ENCODE measurements at places on chromosomes 5 and 9.
A peak's percentile ranks its signal among the peaks of the same experiment; 100 is the strongest.

GRCh38 chr9:132059361-132059760, 20.3 kb downstream of the MED27 start:
- no peak for DNase-seq

DNA sequence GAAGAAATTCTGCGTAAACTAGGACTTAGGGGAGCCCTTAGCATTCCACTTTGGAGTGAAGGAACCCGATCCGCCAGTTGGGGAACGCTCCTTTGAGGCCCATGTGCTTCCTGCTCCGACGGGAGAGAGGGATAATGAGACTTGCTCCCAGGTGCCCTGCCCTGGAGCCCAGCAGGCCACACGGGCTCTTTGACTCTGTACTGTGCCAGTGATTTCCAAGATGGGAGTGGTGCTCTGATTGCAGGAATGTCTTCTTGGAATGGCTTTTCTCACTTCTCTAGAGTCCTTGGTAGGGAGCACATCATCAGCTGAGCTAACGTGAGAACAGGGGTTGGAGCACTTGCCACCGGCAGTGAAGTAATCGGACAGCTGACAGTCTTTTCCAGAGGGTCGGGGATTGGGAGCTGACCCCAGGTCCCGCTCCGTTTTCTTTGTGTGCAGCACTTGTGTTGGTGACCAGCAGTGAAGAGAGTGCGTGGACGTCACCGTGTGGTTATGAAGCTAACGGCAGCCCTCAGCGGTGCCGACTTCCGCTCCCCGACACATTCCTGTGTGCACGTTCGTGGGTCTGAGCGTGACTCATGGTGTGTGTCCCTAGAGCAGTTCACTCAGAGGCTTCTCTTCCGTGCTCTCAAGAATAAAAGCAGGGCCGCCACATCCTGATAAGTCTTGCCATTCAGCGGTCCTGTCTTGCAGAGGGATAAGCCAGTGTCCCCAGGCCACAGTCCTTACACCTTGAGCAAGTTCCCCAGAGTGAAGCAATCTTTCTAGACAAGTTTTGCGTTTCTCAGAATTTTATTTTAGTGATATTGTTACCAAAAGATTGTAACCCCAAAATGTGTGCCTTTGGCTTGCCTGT, 25.6 kb downstream of the ABL1 start:
- peak; percentile 87 for DNase-seq

GRCh38 chr9:130977811-130978221, 31.2 kb upstream of the LAMC3 start:
- no peak for DNase-seq

DNA sequence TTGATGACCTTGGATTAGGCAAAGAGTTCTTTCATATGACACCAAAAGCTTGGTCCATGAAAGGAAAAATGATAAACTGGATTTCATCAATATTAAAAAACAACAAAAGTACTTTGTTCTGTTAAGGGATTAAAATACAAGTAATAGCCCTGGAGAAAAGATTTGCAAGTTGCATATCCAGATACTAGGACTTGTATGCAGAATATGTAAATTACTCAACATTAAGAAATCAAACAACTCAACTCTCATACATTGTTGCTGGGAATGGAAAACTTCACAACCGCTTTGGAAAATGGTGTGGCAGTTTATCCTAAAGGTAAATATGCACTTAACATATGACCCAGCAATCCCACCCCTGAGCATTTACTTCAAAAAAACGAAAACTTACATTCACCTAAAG, 112.0 kb downstream of the ADAMTS19 start:
- no peak for DNase-seq

DNA sequence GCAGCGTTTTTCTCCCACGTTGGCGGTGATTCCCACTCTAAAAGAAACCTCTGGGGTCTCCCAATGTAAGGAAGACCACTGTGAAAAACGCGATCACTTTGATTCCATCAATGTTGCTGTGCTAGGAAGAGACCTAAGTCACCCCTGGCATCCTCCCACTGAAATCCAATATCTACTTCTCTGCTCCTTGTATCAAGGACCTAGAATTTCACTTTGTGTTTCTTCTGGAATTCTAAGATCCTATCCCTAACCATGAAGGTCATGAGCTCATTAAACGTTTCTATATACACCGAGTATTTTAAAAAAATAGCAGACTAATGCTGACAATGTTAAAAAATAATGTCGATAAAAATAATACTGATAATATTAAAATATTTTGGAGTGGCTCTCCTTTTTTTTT, 118.8 kb upstream of the MYO10 start:
- no peak for DNase-seq

GRCh38 chr5:135423146-135423845, 23.9 kb downstream of the DCANP1 start:
- DNase-seq: no peak

DNA sequence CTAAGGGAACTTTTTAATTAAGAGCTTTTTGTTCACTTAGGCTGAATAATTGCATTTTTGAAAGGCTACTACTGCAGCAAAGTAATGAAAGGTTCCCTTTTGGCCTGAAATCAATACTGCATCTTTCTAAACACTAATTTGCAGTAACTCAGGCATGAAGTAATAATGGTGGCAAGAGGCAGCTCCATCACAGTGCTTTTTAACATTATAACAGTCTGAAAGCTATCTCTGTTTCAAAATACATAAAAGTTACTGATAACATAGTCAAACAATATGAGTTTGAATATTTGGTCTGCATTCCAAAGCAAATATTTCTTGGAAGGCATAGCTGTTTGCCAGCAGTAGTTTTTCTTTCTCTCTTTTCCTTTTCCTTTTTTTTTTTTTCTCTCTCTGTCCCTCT, 113.4 kb downstream of the FBN2 start:
- no peak for DNase-seq

GRCh38 chr9:107907255-107907654, 417.7 kb upstream of the KLF4 start:
- no peak for DNase-seq

GRCh38 chr5:32810804-32811203, 99.7 kb downstream of the NPR3 start:
- DNase-seq: no peak

GRCh38 chr9:133715866-133716563, 22.1 kb downstream of the SARDH start:
- no peak for DNase-seq

DNA sequence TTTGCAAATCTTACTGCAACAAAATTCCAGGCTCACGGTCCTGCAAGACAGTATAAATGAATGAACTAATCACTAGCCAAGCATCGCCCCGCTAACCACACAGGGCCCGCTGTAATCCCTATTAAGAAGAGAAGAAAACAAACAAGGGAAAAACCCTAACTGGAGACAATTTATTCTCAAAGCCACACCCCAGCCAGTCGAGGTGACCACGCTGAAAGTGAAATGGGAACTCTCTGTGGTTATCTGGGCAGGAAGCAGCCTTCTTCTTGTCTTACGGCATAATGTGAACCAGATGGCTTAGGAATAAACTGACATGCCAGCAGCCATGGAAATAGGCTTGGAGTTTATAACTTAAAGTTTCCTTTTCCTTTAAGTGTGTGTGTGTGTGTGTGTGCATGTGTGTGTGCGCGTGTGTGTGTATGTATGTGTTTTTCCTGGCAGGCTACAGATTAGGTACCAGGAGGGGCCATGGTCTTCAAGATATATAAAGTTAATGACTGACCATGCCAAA, 120.2 kb downstream of the SEMA6A start:
- DNase-seq: no peak

DNA sequence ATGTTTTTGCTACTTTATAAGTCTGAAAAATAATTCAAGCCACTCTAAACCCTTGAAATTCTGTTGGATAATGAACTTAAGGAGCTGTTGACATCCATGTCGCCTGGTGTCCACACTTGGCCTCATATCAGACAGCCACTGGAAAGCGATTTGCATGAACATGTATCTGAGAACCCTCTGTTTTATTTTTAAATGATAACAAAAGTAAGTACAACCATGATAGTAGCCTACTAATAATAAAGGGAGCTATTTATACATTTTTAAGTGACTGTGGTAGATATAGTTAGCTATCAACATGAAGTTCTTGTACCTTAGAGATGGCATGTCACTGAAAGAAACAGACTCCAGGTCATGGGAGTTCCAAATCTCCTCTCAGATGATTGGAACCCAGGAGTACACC, 53.3 kb downstream of the PLCXD3 start:
- DNase-seq: no peak

- DNase-seq: no peak
Observed at GRCh38 chr5:42828671-42829070, 17.0 kb upstream of the SELENOP start.

DNA sequence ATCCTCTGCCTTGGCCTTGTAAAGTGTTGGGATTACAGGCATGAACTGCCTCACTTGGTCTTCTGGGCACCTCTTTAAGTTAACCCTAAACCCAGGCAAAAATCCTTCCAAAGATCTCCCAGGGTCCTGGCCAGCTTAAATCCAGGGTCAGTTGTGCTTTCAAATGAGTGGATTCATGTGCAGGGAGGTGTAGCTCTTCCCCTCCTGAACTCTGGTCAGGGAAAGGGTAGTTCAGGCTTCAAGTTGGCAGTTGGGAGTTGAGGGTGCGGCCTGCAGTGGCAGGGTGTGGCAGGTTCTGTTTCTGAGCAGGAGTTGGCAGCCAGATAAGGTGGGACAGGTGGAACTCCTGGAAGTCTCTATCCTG, 3.6 kb downstream of the HNRNPAB start:
- DNase-seq: no peak

DNA sequence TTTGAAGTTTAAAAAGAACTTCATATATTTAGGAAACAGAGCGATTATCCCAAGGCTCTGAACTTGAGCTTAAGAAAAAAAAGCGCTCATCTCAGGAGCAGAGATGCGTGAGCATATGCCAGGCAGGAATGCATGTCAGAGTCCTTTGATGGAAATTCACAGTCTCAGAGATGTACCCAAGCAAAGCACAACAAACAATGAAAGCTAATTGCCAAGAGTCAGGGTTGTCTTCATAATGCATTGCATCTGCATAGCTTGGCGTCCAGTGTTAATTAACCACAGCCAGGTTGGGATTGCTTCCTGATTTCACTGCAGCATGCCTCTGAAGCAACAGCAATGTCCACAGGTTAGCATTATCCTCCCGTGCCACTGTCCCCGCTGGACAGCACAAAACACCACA, 907.0 kb upstream of the DMAC1 start:
- no peak for DNase-seq

DNA sequence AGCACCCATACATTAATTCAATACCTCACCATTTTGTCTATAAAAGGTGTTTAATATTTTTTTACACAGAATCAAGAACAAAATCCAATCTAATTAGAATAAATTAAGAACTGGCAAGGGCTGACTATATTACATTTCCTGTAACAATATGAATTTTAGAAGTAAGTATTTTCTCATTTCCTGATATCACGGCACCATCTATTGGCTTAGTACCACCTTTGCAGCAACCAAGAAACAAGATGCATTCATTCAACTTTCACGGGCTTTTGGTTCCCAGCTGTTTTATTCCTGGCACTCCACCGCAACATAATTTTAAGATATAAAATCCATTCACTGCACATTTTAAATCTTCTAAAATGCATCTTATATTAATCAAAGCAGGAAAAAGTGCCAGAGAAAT, 20.6 kb downstream of the PSMB7 start:
- DNase-seq: no peak

GRCh38 chr9:72636621-72637020, 115.2 kb downstream of the TMC1 start:
- no peak for DNase-seq

DNA sequence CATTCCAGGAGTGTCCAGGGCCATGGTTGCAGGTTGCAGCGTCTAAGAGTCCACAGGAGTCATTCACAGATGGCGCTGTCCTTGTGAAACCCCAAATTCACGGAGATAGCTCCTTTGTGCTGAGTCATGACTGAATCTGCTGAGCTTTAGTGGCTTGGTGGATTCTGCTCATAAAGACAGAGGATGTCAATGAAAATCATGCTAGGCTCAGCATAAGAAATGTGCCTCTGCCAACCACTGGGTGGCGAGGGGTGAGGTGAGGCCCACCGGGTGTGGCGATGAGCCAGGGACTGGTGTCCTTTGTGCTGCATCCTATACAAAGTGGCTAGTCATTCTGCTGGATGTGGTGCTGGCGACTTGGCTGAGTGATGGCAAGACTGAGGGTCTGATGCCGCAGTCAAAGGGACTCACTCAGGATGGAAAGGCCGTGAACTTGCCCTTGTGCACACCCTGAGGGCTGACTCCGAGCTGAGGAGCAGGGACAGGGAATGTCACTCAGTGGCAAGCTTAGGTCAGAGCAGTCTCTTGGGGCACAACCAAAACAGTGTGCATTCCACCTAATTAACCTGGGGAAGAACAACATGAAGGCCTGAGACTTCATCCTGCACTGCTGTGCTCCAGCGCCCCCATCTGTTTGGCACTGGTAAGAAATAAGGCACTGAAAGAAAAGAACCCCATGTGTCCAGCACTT, 71.5 kb downstream of the DAP start:
- DNase-seq: peak; percentile 39

DNA sequence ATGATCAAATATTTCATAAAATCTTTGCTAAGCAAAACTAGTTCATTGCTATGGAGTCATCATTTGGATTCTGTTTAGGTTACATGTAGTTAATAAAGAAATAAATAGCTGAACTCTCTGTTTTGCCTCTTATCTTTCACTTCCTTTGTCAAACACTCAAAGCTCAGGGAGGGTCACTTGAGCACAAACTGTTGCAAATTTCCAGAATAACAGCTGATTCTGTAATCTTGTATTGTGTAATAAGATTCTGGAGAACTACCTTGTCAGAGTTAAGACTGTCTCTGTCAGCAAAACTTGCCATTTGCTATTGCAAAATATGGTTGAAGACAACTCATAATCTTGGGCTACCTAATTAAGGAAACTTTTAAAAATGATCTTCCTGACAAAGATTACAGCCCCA, 182.0 kb upstream of the MOCS2 start:
- DNase-seq: peak; percentile 84

GRCh38 chr5:150064681-150065220, 21.6 kb downstream of the CSF1R start:
- DNase-seq: no peak

GRCh38 chr5:80117446-80117845, 82.3 kb downstream of the THBS4 start:
- DNase-seq: no peak

- DNase-seq: peak; percentile 86
Observed at GRCh38 chr9:6226696-6227095, 11.1 kb downstream of the IL33 start.

DNA sequence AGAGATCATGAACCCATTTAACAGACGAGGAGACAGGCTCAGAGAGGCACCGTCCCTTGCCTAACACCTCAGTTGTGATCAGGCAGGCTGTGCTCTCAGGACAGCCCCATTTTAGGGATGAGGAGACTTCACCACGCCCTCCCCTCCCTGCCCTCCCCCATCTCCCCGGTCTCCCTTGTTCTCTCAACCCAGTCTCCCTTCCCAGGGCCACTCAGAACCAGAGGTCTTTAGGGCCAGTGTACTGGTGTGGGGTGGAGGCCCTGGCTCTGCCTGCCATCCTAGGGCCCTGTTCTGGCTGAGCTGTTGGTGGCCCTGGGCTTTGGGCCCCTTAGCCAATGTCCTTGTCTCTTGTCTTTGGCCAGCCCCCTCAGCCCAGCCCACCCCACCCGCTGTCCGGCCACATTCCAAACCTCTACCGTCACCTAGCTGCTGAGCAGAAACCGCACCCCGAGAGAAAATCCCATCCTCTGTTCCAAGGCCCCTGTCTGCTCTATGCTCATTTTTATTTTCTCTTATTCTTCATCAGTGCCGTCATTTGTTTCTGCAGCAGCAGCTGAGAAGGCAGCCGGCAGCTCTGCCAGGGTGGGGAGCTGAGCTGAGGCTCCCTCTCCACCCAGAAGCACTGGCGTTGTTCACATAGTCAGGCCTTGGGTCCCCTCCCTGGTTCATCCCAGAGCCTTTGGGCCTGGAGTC, 33.9 kb downstream of the OLFML2A start:
- peak; percentile 86 for DNase-seq

GRCh38 chr9:113774963-113775362, 101.1 kb upstream of the ZNF618 start:
- DNase-seq: no peak

GRCh38 chr9:136229096-136230065, 16.2 kb downstream of the QSOX2 start:
- no peak for DNase-seq
